ENCODE measurements at places on chromosomes 3 and 15.
A peak's percentile ranks its signal among the peaks of the same experiment; 100 is the strongest.

DNA sequence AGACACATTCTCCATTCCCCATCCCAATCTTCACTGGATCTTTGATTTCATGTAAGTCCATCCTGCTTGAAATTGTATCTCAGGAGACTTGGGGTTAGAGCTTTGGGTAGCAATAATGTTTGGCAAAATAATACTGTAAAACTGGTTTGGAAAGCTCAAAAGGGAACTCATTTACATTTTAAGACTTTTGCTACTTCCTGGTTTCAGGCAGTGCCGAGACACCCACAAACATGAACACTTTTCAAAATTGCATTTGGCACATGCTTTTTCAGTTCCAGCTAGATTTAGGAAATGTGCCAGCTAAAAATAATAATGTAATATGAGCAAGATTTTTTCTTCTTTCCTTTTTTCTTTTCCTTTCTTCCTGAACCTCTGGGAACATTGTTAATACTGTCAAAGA is 145.7 kb upstream of the CBLB start:
- DNase-seq, result no peak

- no peak for DNase-seq
These were observed 2.8 kb downstream of the CDAN1 start for GRCh38 chr15:42734076-42734672.

DNA sequence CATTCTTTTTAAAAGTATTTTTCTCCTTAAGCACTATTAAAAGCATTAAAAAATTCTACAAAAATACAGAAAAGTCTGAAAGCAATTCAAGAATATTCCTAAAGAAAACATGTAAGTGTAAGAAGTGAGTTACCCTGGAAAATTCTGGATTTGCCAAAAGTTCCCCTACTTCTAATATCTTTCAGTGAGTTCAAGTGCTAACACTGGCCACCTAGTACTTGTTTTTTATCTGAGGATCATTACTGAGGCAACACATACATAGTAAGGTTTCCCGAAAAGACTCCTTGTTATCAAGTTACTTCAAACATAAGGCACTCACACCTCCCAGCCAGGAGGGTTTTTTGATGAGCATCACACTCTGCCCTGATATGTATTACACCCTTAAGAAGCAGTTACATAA is 158.4 kb downstream of the TIGIT start:
- DNase-seq, result no peak

DNA sequence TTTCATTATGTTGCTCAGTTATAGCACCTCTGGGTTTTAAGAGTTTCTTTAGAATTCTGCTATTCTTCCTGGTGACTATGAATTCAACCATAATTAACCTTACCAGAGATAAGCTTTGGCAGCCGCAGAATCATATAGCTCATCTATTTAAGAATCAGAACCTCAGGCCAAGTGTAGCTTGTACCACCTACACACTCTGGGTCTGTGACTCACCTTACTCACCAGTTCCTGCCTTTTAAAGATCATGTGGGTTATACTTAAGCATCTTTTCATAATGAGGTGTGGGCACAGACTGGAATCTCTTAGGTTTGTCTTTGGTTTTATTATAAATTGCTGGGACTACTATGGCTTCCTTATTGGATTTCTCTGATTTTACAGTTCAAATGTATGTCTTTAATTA is 21.9 kb downstream of the CDV3 start:
- peak; percentile 46 for DNase-seq

- DNase-seq, result no peak
These were observed 76.6 kb upstream of the CPOX start for GRCh38 chr3:98670020-98670419.

- no peak for DNase-seq
These were observed 418.2 kb upstream of the ZNF717 start for GRCh38 chr3:76203578-76203977.

- peak; percentile 74 for DNase-seq
These were observed at the start of gene STXBP5L for GRCh38 chr3:120908030-120908794. STXBP5L (plus strand) TSS chr3:120908205; CDS start chr3:120909579, 1,374 bp downstream.

- peak; percentile 27 for DNase-seq
These were observed 862.5 kb downstream of the CADM2 start for GRCh38 chr3:85821130-85821756.

GRCh38 chr3:198079771-198080520 is 119.9 kb downstream of the LMLN start:
- DNase-seq, result peak; percentile 6

DNA sequence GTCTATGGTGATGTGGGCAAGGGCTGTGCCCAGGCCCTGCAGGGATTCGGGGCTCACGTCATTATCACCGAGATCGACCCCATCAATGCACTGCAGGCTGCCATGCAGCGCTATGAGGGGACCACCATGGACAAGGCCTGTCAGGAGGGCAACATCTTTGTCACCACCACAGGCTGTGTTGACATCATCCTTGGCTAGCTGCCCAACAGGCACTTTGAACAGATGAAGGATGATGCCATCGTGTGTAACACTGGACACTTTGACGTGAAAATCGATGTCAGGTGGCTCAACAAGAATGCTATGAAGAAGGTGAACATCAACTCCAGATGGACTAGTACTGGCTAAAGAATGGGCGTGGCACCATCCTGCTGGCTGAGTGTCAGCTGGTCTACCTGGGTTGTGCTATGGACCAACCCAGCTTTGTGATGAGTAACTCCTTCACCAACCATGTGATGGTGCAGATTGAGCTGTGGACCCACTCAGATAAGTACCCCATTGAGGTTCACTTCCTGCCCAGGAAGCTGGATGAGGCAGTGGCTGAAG is 6.1 kb upstream of the USP8 start:
- no peak for DNase-seq

DNA sequence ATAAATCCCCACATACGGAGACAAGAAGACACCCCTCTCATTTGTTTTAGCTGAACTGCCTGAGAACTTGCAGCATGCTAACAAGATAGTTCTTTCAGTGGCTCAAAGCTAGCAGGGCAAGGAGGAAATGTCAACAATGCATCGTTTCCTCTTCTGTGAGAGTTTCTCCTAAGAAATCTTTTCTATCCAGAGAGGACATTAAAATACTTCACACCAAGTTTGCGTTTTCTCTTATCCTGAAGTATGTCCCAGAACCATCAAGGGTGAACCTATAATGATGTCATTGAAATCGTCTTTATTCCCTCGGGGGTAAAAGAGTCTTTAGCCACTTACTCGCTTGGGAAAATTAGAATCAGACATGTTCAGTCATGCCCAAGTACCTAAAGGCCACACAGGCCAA is 541.7 kb upstream of the MDFIC2 start:
- no peak for DNase-seq

DNA sequence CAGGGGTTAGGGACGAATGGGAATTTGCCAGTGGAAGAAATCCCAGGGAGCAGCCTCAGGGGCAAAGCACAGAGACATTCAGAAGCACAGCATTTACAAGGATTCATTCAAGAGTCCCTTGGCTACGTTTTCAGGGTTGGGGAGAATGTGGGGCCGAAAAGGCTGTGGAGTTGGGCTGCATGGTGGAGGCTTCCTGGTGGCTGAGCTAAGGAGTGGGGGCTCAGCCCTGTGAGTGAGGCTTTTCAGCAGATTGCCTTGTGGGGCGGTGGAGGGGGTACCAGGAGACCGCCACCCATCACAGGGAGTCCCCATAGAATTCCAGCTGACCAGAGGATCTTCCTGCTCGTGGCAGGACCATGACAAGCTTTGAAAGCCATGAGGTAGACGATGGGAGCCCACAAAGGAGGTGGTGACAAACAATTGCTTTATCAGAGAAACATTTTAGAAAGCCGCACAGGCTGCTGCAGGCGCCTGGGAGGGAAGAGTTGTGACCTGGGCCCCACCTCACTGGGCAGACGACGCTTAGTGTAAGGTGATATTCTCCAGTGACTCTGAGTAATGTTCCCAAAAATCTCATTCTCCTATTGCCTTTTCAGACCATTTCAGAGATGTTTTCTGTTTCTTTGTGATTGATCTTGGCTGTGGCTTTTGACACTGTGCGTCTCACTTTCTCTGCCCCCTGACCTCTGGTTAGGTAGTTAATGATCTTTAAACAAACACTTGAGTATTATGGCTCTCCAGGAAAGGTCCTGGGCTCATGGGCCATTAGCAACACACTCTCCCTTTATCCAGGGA is 128.0 kb downstream of the DNAJB8 start:
- no peak for DNase-seq
